ENCODE measurements at places on chromosomes 3 and 15.

DNA sequence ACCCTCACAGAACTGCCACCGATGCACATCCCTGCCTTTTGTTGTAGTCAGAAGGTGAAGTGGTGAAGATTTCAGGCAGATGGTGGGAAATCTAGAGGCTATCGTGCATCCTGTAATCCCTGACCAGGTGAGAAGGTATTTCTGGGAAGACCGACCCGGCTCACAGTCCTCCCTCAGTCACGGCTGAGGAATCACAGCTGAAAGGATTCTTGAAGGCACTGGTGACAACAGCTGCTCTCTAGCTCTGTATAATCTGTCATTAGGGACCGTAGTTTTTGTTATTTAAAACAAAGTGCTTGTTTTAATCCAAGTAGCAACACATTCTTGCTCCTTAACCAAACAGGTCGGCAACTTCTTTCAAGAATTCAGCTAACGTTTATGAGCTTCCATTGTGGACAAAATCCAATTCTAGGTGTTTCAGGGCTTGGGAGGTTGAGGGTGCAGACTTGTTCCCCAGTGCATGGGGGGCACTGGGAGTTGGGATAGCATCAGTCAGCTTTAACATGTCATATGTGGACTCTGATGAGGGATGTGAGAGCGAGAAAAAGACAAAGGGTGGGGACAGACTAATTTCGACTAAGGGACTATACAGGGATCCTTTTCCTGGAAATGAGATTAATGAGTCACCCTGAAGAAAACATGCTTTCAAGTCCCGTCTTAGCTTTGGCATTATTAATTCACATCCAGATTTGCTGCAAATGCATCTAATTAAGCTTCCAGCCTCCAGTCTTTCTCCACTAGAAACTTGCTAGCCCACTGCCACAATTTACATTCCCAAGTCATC, 141.0 kb upstream of the RASGRP1 start:
- no peak for DNase-seq

DNA sequence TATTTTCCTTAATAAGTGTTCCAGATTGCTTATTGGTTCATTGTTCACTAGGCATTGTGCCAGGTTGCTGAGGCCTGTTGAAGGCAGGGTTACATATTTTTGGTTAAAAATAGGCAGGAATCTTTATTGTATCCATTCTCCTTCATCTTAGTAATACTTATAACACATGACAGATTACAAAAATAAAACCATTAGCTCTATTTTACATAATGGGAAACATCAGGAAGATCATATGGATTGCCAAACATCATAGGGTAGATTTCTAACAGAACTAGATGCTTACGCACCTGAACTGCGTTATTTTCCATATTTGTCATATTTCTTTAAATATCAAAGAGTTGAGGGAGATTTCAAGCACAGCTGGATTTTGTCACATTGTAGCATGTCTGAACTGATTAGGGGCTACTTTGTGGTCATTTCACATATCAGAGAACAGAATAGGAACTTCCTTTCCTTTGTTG, 462.9 kb upstream of the SGO1 start:
- DNase-seq, result no peak

DNA sequence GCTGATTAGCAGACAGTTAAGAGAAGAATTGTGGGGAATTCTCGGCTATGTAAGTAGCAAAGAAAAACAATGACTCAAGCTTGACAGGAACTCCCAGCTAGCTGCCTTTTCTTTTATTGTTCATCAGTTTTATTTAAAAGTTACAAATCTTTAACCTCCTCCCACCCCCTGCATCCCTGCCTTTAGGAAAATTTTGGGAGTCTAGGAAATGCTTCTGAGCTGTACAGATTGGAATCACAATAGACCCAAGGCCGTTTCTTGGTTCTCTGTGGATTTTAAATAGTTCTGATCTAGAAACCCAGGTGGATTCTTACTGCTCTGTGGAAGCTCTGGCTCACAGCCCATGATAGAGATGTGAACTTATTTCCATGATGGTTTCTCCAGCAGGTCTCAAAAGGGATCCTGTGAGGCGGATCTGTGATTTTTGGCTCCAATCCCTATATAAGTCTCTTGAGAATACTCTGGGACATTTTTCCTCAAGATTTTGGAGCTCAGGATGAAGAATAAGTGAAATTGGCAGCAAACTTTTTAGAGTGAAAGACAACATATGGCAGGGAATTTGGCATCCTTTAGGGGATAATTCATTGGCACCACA, 312.3 kb downstream of the EPHA3 start:
- DNase-seq, result no peak

GRCh38 chr3:188729422-188729821, 442.3 kb upstream of the TPRG1 start:
- no peak for DNase-seq

- peak; percentile 53 for DNase-seq
Observed at GRCh38 chr3:119294696-119295671, 801 bp downstream of the ARHGAP31 start.

All from stimulated activated CD4-positive, alpha-beta T cell treated with anti-CD3 and anti-CD28 coated beads, Interleukin-4, amount 100 ng/mL, for 1 hour (primary cell).